Left renal pelvis (tissue), 4 donors: ENCODE measurements at places on chromosomes 13 and 19. TPM values are rescaled to one million over a fixed set of nuclear protein-coding genes. Genes with fewer than 3 reads are reported as not detected.

LHB gene
- polyA plus RNA-seq: not detected

TMEM59L gene
- 4.3 TPM for polyA plus RNA-seq

FGF9 gene
- 23.9 TPM for polyA plus RNA-seq

COMP gene
- 0.20 TPM for polyA plus RNA-seq

S1PR4 gene
- polyA plus RNA-seq: 0.54 TPM

CD33 gene
- polyA plus RNA-seq: 1.7 TPM

OR10H3 gene
- polyA plus RNA-seq: not detected

PLPP2 gene
- 2.5 TPM for polyA plus RNA-seq

BCAM gene
- 453 TPM for polyA plus RNA-seq

AZU1 gene
- 0.97 TPM for polyA plus RNA-seq

CALR3 gene
- 0.10 TPM for polyA plus RNA-seq

NCR1 gene
- not detected for polyA plus RNA-seq

LSM14A gene
- 156 TPM for polyA plus RNA-seq

PLIN4 gene
- polyA plus RNA-seq: 2.1 TPM

RPS5 gene
- polyA plus RNA-seq: 860 TPM

CASP14 gene
- polyA plus RNA-seq: 0.08 TPM

ZNF177 gene
- polyA plus RNA-seq: 11.3 TPM

KLK7 gene
- polyA plus RNA-seq: 5.1 TPM

MED26 gene
- 6.8 TPM for polyA plus RNA-seq

MYPOP gene
- 7.6 TPM for polyA plus RNA-seq

OPA3 gene
- 10.9 TPM for polyA plus RNA-seq

TRAPPC6A gene
- polyA plus RNA-seq: 11.6 TPM

UNC13A gene
- polyA plus RNA-seq: 0.16 TPM

SERPINE3 gene
- polyA plus RNA-seq: 0.53 TPM

RASIP1 gene
- polyA plus RNA-seq: 11.7 TPM

CLIP3 gene
- 58.8 TPM for polyA plus RNA-seq

MYCBP2 gene
- 70.1 TPM for polyA plus RNA-seq

CERS1 gene
- polyA plus RNA-seq: 8.3 TPM

SYDE1 gene
- 13.9 TPM for polyA plus RNA-seq

DMKN gene
- polyA plus RNA-seq: 96.7 TPM

SLC15A1 gene
- 8.7 TPM for polyA plus RNA-seq

SPATA13 gene
- polyA plus RNA-seq: 65.8 TPM

MBD3L2B gene
- polyA plus RNA-seq: not detected

F10 gene
- polyA plus RNA-seq: 19.0 TPM

PLK5 gene
- polyA plus RNA-seq: 0.35 TPM

ZNF729 gene
- polyA plus RNA-seq: 0.49 TPM

PCSK4 gene
- polyA plus RNA-seq: 4.7 TPM

ZNF135 gene
- 28.6 TPM for polyA plus RNA-seq

TEX101 gene
- polyA plus RNA-seq: not detected

CD320 gene
- 26.2 TPM for polyA plus RNA-seq

NTF4 gene
- polyA plus RNA-seq: 3.2 TPM

ADGRE3 gene
- polyA plus RNA-seq: 0.40 TPM

KLK4 gene
- not detected for polyA plus RNA-seq

ANGPTL8 gene
- 0.45 TPM for polyA plus RNA-seq

ZNF229 gene
- polyA plus RNA-seq: 9.1 TPM

METTL21C gene
- 0.85 TPM for polyA plus RNA-seq

PROZ gene
- polyA plus RNA-seq: 1.6 TPM

CRLF1 gene
- 7.5 TPM for polyA plus RNA-seq

SULT2A1 gene
- polyA plus RNA-seq: 0.40 TPM

C13orf42 gene
- polyA plus RNA-seq: 0.20 TPM

CGB8 gene
- not detected for polyA plus RNA-seq

FGF22 gene
- 0.49 TPM for polyA plus RNA-seq

IL27RA gene
- polyA plus RNA-seq: 3.8 TPM

OR7C1 gene
- 0.22 TPM for polyA plus RNA-seq

PTGER1 gene
- polyA plus RNA-seq: 2.1 TPM
